ENCODE measurements at places on chromosomes 4 and X.
A peak's percentile ranks its signal among the peaks of the same experiment; 100 is the strongest.

- H3K27ac ChIP-seq: no peak overlapping the region
- H3K27me3 ChIP-seq: no peaks in the 10 kb centered on the region
- no peaks in the 10 kb centered on the region for H3K36me3 ChIP-seq
- DNase-seq: no peak
- no peaks in the 10 kb centered on the region for H3K4me1 ChIP-seq
- no peak overlapping the region for H3K4me3 ChIP-seq
Observed at GRCh38 chr4:61468024-61468720, 268.0 kb downstream of the ADGRL3 start.

DNA sequence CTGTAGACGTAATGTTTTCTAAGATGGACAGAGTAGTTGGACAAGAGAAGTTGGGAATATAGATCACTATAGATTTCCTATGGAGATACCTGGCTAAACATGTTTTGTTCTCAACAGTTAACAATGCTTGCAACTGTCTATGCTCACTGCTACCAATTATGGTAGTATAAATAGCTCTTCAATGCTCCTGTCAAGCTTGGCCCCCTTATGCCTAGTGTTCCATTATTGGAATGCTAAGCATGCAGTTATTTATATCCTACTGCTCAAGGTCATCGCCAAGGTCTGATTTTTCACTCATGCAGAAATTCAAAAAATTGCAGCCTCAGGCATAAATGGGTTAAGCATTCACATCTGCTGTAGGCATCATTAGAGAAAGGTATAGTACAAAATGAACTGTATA, 519.0 kb downstream of the IL15 start:
- H3K27ac ChIP-seq: no peak overlapping the region
- no peaks in the 10 kb centered on the region for H3K27me3 ChIP-seq
- DNase-seq: no peak
- peaks cover 13% of the 10 kb centered on the region for H3K4me1 ChIP-seq
- H3K36me3 ChIP-seq: peaks cover 32% of the 10 kb centered on the region
- no peak overlapping the region for H3K4me3 ChIP-seq

- DNase-seq: no peak
- H3K27ac ChIP-seq: no peak overlapping the region
- no peaks in the 10 kb centered on the region for H3K36me3 ChIP-seq
- no peaks in the 10 kb centered on the region for H3K4me1 ChIP-seq
- peaks cover 1% of the 10 kb centered on the region for H3K27me3 ChIP-seq
Observed at GRCh38 chr4:100486496-100486895, 31.3 kb downstream of the EMCN start.

GRCh38 chr4:176444741-176445140, 125.0 kb downstream of the SPCS3 start:
- 0 out of 2 replicates have a peak, but pooled peaks cover 2% of the 10 kb centered on the region for H3K27me3 ChIP-seq
- peak; percentile 76 for DNase-seq
- no peak overlapping the region for H3K27ac ChIP-seq
- H3K4me1 ChIP-seq: peaks cover 53% of the 10 kb centered on the region
- H3K36me3 ChIP-seq: peaks cover 9% of the 10 kb centered on the region

DNA sequence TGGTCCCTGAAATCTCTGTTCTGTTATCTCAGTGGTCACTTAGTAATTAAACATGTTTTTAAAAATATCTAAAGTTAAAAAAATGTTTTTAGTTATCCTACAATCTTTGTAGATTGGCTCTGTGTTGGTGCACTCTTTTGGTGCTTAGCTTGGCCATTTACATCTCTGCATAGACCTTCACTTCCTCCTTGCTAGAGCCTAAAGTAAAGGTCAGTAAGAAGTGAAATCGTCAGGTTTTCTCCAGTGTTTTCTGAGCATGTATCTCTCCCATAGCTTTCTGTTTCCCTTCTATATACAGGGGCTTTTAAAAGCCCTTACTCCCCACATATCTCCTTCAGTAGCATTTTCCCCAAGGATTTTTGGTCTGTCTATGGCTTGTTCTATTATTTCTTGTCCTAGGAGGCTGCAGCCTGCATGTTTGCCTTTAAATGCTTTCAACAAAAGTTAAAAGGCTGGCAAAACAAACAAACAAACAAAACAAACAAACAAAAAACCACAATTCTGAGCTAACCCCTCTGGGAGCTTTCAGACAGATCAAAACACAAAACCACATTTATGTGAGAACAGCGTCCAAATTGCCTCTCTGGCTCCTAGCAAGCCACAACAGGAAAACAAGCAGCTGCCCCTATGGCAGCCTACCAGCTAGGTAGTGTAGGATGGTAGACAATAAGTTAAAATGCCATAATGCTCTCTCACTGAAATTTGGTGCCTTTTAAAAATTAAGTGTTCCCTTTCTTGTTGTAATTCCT, 27.3 kb upstream of the GPRASP2 start:
- no peaks in the 10 kb centered on the region for H3K4me1 ChIP-seq
- no peaks in the 10 kb centered on the region for H3K36me3 ChIP-seq
- no peak overlapping the region for H3K27ac ChIP-seq
- DNase-seq: no peak

DNA sequence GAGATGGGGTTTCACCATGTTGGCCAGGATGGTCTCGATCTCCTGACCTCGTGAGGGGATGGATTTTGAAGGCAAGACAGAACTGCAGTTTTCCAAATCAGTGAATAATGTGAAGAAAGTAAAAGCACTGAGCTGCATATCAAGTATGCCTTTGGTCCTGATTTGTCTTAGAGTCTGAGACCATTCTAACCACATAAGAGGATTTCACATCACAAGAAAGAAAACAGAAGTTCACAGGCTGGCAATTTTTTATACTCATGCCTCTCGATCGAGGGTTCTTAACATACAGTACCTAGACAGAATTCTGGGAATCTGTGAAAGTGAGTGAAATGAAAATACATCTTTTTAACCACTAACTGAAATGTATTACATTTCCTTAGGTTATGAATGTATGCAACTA, 23.3 kb downstream of the CHIC2 start:
- no peak for DNase-seq
- peaks cover 39% of the 10 kb centered on the region for H3K36me3 ChIP-seq
- no peaks in the 10 kb centered on the region for H3K27me3 ChIP-seq
- no peak overlapping the region for H3K4me3 ChIP-seq
- peaks cover 45% of the 10 kb centered on the region for H3K4me1 ChIP-seq

DNA sequence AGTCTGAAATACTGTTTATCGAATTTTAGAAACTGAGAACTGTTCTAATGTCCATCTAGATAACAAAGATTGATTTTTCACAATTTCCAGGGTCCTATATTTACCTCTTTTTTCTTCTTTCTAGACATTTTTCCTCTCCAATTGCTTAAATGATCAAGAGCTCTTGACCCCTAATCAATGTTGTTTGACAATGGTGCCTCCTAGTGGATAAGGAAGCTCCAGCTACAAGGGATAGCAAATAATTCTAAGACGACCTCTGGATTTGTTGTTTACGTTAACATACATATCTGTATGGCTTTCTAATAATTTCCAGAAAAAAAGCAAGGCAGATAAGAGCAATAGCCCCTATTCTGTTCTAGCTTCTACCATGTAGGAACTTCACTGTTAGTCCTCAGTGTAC, 35.8 kb downstream of the GPR82 start:
- no peaks in the 10 kb centered on the region for H3K36me3 ChIP-seq
- no peaks in the 10 kb centered on the region for H3K4me1 ChIP-seq
- no peak overlapping the region for H3K4me3 ChIP-seq
- no peaks in the 10 kb centered on the region for H3K27me3 ChIP-seq

DNA sequence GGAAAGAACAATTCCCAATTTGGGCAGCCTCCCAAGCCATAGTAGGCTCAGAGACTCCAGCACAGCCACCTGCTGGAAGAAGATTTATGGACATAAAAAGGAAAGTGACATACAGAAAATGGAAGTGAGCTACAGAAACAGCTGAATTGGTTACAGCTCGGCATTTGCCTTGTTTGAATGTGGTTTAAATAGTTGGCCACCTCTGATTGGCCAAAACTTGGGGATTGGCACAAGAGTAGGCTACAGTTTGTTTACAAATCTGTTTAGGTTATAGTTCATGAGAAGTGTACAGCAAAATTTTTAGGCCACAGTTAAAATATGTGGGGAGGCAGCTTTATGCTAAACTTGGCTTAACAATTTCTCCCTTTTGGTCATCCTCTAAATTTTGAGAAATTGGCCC, 150.4 kb downstream of the MAGEC1 start:
- no peak overlapping the region for H3K27ac ChIP-seq
- no peaks in the 10 kb centered on the region for H3K4me1 ChIP-seq
- no peak for DNase-seq
- H3K27me3 ChIP-seq: no peaks in the 10 kb centered on the region
- H3K4me3 ChIP-seq: no peak overlapping the region

- H3K27ac ChIP-seq: no peak overlapping the region
- no peaks in the 10 kb centered on the region for H3K4me1 ChIP-seq
- no peaks in the 10 kb centered on the region for H3K36me3 ChIP-seq
Observed at GRCh38 chrX:54799046-54799445, 991 bp upstream of the ITIH6 start.

DNA sequence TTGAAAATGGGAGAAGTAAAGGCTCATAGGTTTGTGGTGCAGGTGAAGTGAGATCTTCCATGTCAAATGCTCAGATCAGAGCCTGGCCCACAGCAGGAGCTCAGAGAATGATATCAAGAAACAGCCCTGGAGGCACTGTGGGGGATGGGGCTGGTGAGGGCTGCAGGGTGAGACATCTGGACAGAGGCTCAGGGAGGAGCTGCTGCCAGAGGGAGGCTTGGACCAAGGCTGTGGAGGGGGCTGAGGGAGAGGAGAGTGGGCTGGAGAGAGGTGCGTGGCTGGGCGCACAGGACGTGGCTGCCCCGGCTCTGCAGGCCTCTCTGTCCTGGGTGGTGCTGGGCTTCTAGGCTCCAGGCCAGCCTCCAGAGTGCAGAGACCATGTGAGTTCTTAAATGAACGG, 5.6 kb downstream of the SORCS2 start:
- H3K36me3 ChIP-seq: no peaks in the 10 kb centered on the region
- H3K4me1 ChIP-seq: peaks cover 12% of the 10 kb centered on the region
- H3K4me3 ChIP-seq: no peak overlapping the region
- DNase-seq: no peak
- peaks cover 25% of the 10 kb centered on the region for H3K27me3 ChIP-seq

GRCh38 chr4:88098993-88099752, 59.3 kb downstream of the ABCG2 start:
- no peak overlapping the region for H3K27ac ChIP-seq
- no peak for DNase-seq
- no peak overlapping the region for H3K4me3 ChIP-seq
- peaks cover 13% of the 10 kb centered on the region for H3K27me3 ChIP-seq
- H3K4me1 ChIP-seq: peaks cover 13% of the 10 kb centered on the region

- DNase-seq: no peak
- no peak overlapping the region for H3K4me3 ChIP-seq
- no peaks in the 10 kb centered on the region for H3K4me1 ChIP-seq
- H3K27me3 ChIP-seq: peaks cover 4% of the 10 kb centered on the region
- no peaks in the 10 kb centered on the region for H3K36me3 ChIP-seq
Observed at GRCh38 chr4:14874990-14875389, 127.3 kb upstream of the CPEB2 start.

DNA sequence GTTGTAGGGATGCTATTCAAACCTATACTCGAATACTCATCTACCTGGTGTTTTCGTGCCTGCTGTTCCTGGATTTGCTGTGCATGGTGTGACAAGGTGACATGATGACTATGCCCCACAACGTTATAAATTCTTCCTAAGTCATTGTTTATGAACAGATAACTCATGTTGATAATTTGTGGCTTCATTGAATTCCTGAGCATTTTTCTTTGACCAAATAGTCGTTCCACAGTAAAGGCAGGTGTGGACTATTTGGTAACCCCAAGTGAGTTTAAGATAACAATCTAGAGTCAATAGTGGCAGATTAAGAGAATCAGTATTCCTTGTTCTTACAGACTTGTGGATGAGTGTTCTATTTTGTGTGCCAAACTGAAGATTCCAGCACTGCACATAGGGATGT, 59.9 kb downstream of the SNX25 start:
- H3K27me3 ChIP-seq: no peaks in the 10 kb centered on the region
- H3K36me3 ChIP-seq: peaks cover 35% of the 10 kb centered on the region
- H3K4me1 ChIP-seq: peaks cover 61% of the 10 kb centered on the region
- H3K27ac ChIP-seq: no peak overlapping the region
- no peak for DNase-seq

GRCh38 chr4:10502717-10503116, 45.5 kb upstream of the ZNF518B start:
- no peak overlapping the region for H3K4me3 ChIP-seq
- no peak for DNase-seq
- H3K27me3 ChIP-seq: peaks cover 25% of the 10 kb centered on the region
- no peak overlapping the region for H3K27ac ChIP-seq

- peaks cover 13% of the 10 kb centered on the region for H3K36me3 ChIP-seq
- no peaks in the 10 kb centered on the region for H3K27me3 ChIP-seq
- H3K4me1 ChIP-seq: peaks cover 74% of the 10 kb centered on the region
- no peak overlapping the region for H3K4me3 ChIP-seq
- peak overlapping the region; percentile 10 for H3K27ac ChIP-seq
Observed at GRCh38 chr4:140099983-140100382, 54.0 kb downstream of the MAML3 start.

DNA sequence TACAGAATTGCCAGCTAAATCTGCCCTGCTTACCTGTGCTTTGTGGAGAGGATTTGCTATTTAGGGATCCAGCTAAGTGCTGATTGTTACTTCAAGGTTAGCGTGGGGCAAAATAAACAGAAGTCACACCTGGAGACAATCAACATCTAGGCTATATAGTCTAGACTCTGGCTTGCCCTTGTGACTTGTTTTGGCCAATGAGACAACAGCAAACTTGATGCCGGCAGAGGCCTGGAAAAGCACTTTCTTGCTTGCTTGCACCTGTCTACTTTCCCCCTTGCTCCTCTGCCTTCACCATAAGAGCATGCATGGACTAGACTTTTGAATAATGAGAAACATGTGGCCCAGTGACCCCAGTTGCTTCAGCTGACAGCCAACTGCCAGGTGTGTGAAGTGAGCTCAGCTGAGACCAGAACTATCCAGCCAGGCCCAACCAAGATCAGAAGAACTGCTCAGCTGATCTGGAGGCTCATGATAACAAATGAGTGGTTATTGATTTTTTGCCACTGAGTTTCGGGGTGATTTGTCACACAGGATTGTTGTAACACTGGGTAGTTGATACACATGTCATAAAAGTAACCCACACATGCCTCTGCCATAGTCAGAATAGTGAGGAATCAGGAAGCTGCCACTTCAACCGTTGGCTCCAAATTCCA, 164.4 kb downstream of the RBMX2 start:
- no peaks in the 10 kb centered on the region for H3K36me3 ChIP-seq
- H3K27ac ChIP-seq: no peak overlapping the region
- DNase-seq: no peak
- H3K4me3 ChIP-seq: no peak overlapping the region
- H3K27me3 ChIP-seq: peaks cover 5% of the 10 kb centered on the region

DNA sequence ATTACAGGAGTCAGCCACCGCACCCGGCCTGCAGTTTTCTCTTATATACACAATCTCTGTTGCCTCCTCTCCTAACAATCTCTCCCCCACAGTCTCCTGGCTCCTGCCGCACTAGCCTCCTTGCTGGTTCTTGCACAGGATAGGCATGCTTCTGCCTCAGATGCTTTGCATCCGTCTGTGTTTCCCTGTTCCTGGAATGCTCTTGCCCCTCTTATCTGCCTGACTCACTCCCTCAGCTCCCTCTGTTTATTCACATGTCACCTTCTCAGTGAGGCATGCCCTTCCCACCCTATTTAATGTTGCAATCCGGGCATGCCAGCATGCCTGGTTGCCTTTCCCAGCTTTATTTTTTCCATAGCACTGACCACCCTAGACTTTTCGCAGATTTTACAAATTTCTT, 161.9 kb downstream of the PHF8 start:
- peak; percentile 0 for DNase-seq
- H3K27me3 ChIP-seq: peaks cover 13% of the 10 kb centered on the region
- H3K4me1 ChIP-seq: peaks cover 8% of the 10 kb centered on the region
- H3K36me3 ChIP-seq: no peaks in the 10 kb centered on the region
- H3K4me3 ChIP-seq: no peak overlapping the region
